ENCODE measurements at places on chromosomes 6 and 20.

DNA sequence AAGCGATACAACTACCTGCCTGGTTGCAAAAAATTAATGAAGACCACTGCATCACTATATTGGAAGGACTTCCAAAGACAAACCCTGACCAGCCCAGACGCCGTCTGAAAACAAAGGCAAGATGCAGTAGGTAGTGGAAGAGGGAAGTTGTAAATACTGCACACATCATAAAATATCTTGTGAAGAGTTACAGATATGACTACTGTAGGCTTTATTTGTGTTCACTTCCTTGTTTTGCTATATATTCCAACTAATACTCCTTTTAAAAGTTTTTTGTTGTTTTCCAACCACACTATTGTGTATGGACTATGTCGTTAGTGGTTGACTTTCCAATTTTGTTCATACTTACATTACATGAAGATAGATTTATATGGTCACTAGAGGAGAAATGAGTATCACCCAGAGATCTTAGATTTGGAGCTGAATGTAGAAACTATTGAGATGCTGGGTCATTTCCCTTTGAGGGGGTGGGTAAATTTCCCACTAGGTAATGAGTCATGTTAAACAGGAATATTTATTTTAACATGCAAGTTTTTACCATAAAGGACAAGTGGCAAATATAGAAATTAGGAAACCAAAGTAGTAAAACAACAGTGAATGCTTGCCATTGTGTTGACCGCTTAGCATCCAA, 16.6 kb upstream of the TXLNB start:
- DNase-seq, result no peak

GRCh38 chr6:153958860-153959259, 80.2 kb upstream of the OPRM1 start:
- no peak for DNase-seq

DNA sequence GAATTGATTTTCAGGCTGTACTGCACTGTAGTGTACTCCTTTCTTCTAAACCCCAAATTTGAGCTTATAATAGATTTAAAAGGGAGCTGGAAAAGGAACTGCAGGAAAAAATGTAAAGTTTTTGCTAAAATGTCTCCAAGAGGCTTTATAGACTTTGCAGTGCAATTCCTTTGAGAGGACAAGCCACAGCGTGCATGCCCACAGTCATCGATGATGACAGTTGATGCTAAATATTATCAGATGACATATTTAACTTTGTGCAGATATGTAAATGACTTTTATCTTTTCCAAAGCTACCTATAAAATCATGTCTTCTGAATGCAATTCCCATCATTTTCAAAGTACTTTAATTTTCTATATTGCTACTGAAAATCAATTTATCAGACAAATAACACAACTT, 24.3 kb upstream of the HDGFL1 start:
- DNase-seq, result no peak

DNA sequence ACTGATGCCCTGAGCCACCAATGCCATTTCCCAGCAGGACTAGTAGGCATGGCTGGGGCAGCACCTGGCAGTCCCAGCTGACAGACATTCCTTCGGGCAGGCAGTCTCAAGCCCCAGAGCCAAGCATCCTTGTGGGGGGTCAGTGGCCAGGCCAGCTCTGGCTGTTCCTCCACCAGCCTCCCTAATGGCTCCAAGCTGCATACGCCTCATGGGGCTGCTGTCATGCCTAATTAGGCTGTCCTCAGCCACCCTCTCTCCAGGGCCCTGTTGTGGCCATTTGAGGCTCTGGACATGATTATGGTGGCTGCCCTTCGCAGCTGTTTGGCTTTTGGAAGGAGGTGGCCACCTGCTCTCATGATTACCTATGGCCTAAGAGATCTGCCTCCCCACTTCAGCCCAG, 79.4 kb downstream of the DLGAP4 start:
- DNase-seq, result no peak

DNA sequence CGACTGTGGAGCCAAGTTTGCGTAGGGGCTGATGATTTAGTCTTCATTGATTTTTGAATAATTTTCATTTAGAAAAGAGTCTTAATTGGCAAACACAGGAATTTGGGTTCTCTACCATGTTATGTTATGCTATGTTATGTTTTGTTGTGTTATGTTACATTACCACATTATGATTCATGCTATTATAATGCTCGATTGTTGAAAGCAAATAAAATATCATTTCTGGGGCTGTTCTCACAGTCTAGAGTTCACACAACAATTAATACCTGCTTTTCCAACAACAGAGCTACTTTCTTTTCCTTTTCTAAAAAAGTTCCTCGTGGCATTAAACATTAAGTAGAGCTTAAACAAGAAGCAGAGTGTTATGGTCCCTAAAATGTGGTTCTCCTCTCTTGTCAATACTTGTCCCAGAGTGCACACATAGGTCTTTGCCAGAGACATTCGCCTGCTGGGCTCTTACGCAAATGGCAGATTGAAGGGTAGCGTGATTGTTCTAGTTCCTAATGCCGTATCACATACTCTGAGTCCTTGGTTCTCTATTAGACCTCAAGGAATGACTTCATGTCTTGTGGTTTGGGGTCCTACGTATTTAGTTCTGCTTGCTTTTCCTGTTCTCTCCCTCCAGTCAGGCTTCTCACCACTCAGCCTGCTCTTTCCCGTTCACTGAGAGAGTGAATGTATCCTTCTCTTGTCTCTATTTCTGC, 370.3 kb downstream of the CD109 start:
- no peak for DNase-seq

DNA sequence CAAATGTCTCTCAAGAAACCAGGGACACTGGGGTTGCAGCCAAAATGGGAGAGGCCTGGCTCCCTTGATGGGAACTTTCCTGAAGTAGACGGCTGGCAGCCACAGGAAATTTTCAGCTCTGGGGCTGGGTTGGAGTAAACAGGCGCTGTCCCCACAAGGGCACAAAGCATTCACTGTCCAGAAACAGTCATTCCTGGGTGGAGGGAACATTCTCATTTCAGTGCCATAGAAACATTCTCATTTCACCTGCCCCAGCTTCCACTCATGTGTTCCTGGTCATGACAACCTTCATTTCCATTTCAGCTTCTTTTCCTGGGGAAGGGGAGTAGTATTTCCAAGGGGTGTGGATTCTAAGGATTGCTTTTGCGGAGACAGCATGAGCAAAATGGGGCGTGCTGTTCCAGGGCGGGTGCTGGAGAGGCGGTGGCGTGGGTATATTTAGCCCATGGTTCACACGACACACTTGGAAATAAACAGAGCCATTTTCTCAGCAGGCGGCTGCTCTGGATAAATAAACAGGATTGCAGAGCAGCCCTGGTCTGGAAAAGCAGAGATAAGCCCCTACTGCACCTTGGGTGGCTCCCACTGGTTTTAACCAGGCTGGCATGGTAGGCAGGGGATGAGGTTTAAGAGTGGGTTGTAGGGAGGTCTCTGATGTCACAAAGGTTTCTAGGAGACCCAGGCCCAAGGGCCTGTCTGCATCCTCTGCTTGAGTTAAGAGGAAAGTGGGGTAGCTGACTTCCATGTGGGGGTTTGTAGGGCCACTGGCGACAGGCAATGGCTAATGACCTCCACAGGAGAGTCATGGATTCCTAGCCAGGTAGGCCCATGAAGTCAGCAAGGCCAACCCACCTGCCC, 32.9 kb downstream of the COX4I2 start:
- DNase-seq, result no peak

GRCh38 chr20:40641202-40641601, 47.8 kb downstream of the MAFB start:
- no peak for DNase-seq

- DNase-seq, result peak; percentile 70
Observed at GRCh38 chr6:138465007-138465645, 34.2 kb downstream of the NHSL1 start.

DNA sequence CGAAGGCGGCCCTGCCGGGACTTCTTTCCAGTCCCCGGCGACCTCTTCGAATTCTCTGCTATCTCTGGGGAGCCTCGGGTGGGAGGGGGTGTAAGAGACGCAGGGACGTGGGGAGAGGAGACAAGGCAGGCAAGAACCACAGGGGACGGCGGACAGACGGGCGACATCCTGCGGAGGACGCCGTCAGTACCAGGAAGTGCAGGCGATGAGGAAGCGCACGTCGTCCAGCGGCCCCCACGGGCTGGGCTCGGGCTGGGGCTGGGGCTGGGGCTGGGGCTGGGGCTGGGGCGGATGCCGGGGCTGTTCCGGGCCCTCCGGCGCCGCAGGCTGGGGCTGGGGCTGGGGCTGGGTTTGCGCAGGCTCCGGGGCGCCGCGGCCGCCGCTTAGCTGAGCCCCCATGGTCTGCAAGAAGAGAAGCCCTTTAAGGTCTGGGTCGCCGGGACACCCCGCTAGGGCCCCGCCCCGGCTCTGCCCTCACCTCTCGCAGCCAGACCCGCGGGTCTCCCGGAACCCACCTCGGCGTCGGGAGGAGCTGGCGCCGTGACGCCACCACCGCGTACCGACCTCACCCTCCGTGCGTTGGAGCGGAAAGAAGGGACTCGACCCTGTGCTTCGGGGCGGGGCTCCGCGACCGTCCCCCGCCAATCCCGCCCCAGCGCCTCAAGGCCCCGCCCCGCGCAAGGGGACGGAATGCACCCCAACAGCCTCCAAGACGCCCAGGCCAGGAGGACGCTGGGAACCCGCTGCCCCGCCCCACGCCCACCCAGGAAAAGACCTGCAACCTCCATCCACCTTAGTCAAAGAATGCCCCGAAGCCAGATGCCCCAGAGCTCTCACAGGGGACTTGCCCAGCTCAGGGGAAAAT, at the start of gene MMP24OS:
MMP24OS (minus strand) TSS at position 592 of the 865 bp plus-strand sequence; CDS start at position 399, 193 bp downstream.
- DNase-seq, result peak; percentile 55

GRCh38 chr6:170210651-170211403, 80.1 kb downstream of the DLL1 start:
- no peak for DNase-seq

- DNase-seq, result no peak
Observed at GRCh38 chr6:14838133-14838583, 407.7 kb upstream of the JARID2 start.

DNA sequence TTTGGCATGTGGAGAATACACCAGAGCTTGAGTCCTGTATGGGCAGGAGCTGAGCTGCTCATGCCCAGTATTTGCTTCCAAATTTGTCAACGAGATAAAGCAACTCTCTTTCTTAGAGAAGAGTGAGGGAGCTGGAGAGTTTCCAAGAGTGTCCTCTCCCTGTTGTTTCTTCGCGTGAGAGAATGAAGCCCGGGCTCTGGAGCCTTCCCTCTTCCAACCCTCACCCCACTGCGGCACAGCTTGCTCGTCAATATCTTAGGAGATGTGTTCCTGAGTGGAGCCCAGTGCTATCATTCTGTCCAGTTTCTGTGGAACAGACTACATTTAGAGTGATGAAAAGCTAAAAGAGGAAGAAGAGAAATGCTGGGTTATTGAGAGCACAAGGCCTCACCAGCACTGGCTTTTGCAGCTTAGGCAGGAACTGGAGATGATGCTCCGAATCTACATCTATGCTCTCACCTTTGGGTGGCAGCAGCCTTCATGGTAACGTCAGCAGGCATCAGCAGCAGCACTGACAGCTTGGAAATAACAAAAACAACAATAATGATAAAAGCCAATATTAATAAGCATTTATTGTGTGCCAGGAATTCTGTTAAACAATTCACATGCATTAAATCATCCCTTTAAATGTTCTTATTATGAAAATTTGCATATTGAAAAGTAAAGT, 66.5 kb upstream of the TFB1M start:
- DNase-seq, result no peak

- no peak for DNase-seq
Observed at GRCh38 chr20:10109641-10110040, 74.9 kb downstream of the ANKEF1 start.

DNA sequence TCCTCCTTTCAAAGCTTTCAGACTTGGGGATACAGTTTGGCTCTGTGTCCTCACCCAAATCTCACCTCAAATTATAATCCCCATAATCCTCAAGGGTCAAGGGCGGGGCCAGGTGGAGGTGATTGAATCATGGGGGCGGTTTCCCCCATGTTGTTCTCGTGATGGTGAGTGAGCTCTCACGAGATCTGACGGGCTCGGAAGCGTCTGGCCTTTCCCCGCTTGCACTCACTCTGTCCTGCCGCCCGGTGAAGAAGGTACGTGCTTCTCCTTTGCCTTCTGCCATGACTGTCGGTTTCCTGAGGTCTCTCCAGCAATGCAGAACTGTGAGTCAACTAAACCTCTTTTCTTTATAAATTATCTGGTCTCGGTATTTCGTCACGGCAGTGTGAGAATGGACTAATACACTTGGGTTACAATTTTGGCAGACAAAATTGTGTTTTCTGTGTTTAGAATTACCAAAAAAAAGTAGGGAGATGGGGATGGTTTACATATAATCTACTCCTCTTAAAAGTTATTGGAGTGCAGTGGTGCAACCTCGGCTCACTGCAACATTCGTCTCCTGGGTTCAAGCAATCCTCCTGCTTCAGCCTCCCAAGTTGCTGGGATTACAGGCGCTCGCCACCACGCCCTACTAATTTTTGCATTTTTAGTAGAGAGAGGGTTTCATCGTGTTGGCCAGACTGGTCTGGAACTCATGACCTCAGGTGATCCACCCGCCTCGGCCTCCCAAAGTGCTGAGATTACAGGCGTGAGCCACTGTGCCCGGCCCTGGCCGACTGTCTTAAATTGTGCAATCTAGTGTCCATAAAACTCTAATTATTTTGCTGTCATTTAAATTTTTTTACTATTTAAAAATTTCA, 33.6 kb upstream of the PXDC1 start:
- DNase-seq, result no peak

GRCh38 chr6:144585217-144585814, 300.2 kb downstream of the UTRN start:
- DNase-seq, result peak; percentile 26

Measured in HFF-Myc (cell line).